ENCODE measurements at places on chromosomes 4 and X.

GRCh38 chrX:1246816-1247215 is 21.8 kb upstream of the CSF2RA start:
- no peak for DNase-seq

DNA sequence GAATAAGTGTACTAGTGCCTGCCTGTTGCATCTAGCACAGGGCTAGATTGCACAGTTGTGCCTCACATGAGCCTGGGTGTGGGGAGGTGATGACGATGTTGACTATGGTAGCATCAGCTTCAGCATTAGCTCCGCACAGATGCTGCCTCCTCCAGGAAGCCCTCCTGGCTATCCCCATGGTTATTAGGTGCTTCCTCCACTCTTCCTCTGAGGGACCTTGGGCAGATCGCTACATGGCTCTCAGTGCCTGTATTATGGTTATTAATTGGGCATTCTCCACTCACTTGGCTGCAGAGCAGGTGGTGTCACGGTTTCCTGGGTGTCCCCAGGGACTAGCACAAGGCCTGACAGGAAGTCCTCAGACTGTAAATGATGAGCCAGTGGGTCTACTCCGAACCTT is 325.6 kb downstream of the ARHGAP10 start:
- DNase-seq: no peak

GRCh38 chr4:52329894-52330293 is 278.8 kb downstream of the SPATA18 start:
- DNase-seq: no peak

- DNase-seq: no peak
Observed at GRCh38 chrX:39854772-39855747, 242.7 kb downstream of the BCOR start.

GRCh38 chrX:133461231-133461630 is 45.9 kb upstream of the GPC4 start:
- no peak for DNase-seq

GRCh38 chr4:187294861-187295260 is 571.2 kb upstream of the FAT1 start:
- no peak for DNase-seq

GRCh38 chr4:126221282-126221681 is 906.5 kb downstream of the FAT4 start:
- no peak for DNase-seq

GRCh38 chr4:33149658-33150524 is 2429.7 kb downstream of the PCDH7 start:
- DNase-seq: no peak

- no peak for DNase-seq
Observed at GRCh38 chr4:188417181-188417580, 277.9 kb downstream of the TRIML1 start.

DNA sequence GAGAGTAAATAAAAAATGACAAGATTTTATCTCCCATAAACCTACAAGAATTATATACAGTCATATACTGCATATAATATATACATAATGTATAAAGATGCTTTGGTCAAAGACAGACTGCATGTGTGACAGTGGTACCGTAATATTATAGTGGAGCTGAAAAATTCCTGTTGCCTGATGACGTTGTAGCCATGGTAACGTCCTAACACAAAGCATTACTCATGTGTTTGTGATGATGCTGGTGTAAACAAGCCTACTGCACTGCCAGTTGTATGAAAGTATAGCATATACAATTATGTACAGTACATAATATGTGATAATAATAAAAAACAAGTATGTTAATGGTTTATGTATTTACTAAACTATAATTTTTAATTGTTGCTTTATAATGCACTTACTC is 245.2 kb upstream of the CENPE start:
- no peak for DNase-seq

- DNase-seq: no peak
Observed at GRCh38 chr4:185792384-185793115, 19.4 kb downstream of the SORBS2 start.

DNA sequence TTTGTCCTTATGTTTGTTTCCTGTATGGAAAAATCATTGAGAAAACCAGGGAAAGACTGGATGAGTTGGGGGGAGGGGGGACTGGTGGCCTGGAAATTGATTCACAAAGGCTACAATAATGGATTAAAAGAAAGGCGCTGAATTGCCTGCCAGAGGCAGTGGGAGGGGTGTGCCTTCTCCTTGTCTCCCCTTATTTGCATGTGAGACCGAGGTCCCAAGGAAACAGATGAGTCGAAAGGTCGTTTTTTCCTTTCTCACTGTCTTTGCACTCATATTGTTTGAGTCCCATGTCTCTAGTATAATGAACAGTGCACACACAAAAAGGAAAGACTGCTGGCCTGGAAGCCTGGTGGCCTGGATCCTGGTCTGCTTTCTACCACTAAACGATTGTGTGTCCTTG is 86.6 kb upstream of the ZDHHC15 start:
- DNase-seq: no peak

GRCh38 chr4:188002323-188002722 is 6.8 kb downstream of the ZFP42 start:
- DNase-seq: no peak

GRCh38 chrX:76850851-76851250 is 423.3 kb downstream of the MAGEE1 start:
- no peak for DNase-seq

DNA sequence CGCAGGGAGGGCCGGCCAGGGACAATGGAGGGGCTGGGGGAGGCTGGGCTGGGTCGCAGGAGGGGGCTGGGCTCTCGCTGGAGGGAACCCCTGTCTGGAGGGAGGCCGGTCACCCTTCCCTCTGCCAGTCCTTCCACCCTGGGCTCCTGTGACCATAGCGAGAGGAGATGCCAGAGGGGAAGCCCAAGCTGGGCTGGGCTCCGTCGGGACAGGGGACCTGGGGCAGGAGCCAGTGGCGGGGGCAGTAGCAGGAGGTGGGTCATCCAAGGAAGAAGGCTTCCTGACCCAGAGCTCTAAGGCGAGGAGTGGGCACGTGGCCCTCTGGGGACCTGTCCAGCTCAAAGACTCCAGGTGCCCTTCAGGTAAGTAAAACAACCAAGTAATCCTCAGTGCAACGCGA is 16.9 kb downstream of the CTAG1B start:
- no peak for DNase-seq

DNA sequence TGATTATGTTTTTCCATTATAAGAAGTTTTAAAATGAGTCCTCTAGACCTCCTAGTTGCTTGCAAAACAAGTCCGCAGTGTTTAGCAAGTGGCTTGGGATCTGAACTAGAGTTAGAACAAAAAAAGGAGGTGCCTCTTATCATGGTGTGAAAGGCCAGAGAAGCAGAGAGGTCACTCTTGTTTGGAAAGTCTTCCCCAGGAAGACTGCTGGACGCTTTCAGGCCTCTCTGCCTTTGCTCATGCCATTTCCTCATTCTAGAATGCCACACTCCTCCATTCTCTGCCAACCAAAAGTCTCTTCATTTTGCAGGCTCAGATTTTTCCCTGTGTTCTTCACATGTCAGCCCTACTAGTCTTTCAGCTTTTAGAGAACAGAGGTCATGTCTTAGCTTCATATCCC is 14.9 kb downstream of the PARM1 start:
- no peak for DNase-seq

DNA sequence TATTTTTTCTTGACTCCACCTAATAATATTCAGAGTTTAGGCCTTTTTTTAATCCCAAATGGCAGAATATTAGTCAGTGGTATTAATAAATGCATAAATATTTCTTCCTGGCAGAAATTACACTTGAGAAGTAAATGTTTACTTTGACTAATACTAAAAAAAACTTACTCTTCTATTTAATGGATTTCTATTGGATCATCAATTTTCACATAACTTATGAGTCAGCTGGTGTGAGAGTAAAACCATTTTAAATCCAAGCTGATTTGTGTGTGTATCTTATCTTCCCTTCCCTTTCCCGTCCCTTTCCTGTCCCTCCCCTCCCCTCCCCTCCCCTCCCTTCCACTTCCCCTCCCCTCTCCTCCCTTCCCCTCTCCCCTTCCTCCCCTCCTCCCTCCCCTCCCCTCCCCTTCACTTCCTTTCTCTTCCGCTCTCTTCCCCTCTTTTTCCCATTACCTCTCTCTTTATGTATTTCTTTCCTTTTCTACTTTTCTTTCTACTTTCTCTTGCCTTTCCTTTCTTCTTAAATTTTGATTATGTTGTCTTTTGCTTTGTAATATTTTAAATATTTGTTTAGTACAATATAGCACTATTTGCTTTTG is 630.1 kb upstream of the EPHA5 start:
- no peak for DNase-seq

DNA sequence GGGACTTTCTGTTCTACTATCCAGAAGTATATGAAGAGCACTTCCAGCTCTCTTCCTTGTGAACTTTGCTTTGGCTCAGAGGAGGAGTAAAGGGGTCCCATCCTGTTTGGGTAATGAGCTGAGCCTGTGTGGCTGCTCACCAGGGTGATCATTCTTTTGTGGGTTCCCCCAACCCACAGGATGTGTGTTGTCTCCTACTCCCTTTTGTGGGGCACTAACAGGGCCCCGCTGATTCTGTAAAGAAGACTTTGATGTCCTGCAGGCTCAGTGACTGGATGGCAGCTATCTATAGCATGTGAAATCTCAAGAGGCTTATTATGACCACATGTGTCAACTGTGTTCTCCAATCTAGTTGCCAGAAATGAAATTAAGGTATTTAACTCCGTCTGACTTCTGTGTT is 40.8 kb downstream of the ZNF518B start:
- no peak for DNase-seq

DNA sequence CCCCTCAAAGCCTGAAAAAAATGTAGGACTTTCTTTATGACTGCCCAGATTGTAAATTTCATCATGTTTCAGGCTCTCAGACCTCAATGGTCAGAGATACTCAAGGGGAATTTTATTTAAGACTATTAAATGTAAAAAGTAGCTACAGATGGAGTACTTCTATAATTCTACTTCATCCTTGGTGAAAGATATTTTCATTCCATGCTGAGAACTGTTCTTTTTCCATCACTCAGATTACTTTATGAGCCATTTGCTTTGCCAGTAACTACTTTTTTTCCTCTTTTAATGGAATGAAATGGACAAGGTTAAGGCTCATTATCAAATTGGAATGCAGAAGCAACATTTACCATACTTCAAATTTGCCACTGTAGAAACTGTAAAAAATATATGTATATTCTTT is 38.0 kb upstream of the PLS3 start:
- no peak for DNase-seq

GRCh38 chr4:6199422-6199921 is 877 bp downstream of the JAKMIP1 start:
- DNase-seq: no peak

GRCh38 chr4:12875640-12876243 is 608.4 kb downstream of the RAB28 start:
- no peak for DNase-seq

GRCh38 chr4:55742655-55743202 is 76.9 kb upstream of the EXOC1L start:
- DNase-seq: no peak

GRCh38 chr4:64305565-64306254 is 103.5 kb downstream of the TECRL start:
- no peak for DNase-seq

- DNase-seq: no peak
Observed at GRCh38 chr4:76987685-76988084, 38.1 kb downstream of the SEPTIN11 start.

DNA sequence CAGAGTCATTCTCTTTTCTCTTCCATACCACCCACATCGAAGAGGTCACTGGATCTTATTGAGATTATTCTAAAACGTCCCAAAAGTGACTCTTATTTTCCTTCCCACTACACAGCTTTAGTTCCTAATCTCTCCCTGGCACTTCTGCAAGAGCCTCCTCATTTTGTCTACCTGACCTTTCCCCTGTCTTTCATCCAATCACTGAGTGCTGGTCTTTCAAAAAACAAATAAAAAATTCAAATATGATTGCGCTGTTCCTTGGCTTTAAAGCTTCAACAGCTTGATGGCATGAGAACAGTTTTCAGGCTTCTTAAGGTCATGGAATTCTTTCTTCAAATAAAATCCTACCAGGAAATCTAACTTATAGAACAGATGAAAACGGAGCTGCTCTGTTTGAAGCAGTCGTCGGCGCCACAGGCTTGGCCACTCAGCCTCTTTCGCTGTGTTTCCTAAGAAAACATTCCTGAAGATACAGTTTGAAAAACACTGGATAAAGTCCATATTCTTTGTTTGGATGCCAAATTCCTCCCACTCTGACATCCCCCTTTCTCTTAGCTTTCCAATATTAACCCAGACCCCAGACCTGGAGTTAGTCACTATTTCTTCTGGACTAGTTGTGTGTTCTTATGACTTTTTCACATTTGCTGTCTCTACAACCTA is 12.5 kb downstream of the SYTL5 start:
- no peak for DNase-seq

DNA sequence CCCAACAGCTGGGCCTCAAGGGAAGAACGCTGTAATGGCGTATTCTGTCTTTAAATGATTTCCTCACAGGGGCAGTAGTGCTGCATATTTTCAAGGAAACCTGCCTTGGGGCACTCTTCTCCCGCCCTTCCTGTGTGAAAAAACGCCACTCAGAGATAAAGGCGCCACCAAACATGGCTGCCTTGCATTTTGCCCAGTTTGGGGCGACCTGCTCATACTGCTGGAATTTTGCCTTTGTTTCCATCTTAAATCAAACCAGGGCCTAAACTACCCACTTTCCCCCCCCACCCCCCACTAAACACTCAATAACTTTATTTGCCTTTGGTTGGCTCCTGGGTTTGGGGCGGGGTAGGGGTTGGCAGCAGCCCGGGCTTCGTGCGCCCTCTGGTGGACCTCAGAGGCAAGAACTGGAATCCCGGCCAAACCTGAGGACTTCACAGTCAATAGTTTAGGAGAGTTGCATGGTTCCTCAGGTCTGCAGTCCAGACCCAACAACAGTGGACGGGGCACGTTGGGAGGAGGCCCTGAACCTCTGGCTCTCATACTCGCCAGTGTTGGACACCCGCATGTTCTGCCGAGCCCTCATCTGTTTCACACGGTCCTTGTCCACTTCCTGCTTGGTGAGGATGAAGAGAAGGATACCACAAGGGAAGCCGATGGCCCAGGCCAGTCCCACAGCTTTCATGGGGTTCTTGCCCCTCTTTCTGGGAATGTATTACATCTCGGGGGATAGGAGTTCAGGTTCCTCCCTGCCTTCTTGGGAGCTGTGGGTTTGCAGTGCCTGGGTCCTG is 220.1 kb upstream of the STK26 start:
- no peak for DNase-seq

- no peak for DNase-seq
Observed at GRCh38 chrX:54817220-54817820, 9.8 kb downstream of the MAGED2 start.

- DNase-seq: no peak
Observed at GRCh38 chr4:99947190-99947578, 766 bp upstream of the DNAJB14 start.

- no peak for DNase-seq
Observed at GRCh38 chr4:150828159-150828558, 186.9 kb downstream of the LRBA start.

DNA sequence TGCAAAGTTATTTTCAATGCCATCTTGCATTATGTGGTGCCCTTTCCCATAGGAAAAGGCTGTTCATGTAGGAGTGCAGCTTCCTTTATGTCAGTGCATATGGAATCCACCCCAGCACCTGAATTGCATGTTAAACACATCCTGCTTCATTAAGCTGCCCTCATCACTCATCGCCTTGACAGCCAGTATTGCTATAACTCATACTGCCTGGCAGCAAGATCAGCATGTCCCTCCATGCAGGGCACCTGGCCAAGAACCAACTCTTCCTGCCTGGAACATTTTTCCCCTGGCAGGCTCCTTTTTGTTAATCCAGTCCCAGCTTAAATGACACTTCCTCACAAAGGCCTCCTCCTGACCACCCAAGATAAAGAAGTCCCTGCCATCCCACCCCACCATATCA is 23.5 kb upstream of the CA5B start:
- peak; percentile 1 for DNase-seq

All from hippocampal formation (tissue), 2 donors.